NCI-H2227 treated with DMSO at 0.1 percent for 48 hours (cell line): ENCODE measurements at places on chromosomes 11 and 22.

DNA sequence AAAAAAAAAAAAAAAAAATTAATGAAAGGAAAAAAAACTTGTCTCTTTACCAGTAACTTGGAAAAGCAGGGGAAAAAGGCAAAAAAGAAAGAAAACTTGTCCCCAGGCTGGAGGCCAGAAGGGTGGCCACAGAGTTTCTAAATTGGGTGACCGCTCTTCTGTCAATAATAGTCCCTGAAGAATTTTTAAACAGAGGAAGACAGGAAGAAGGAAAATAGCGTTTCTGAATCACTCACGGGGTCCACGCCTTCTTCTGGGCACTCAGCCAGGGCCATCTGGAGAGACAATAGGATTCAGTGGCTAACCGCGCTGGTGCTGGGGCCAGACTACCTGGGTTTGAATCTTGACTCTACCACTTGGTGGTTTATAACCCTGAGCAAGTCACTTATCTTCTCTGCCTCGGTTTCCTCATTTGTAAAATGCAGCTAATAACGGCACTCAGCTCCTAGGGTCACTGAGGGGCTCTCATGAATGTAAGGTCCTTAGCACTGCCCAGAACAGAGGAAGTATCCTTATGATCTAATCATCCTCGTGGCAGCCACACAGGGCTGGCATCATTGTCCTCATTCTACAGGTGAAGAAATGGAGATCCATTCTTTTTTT, 7.0 kb downstream of the C11orf86 start:
- DNase-seq = peak; percentile 87

GRCh38 chr11:12331239-12331874, 46.0 kb upstream of the PARVA start:
- DNase-seq = peak; percentile 85

- no peak for DNase-seq
Observed at GRCh38 chr11:28730889-28731288, 622.7 kb downstream of the METTL15 start.

DNA sequence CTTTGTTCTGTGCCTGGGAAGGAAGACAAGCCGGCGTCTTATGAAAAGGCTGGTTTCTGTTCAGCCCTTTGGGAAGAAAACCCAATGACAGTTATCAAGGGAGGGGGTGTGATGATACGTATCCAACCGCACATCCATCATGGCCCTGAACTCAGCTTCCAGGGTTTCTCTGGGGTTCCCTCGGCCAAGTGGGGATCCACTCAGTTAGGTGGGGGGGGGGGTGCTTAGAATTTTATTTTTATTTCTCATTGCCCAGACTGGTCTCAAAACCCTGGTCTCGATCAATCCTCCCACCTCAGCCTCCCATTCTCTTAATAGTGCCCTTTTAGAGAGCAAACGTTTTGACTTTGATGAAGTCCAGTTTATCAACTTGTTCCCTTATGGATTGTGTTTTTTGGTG, 25.7 kb downstream of the KCNQ1 start:
- no peak for DNase-seq

- DNase-seq = no peak
Observed at GRCh38 chr11:10418259-10418949, 36.7 kb upstream of the AMPD3 start.

GRCh38 chr11:122820158-122820557, 18.1 kb upstream of the CRTAM start:
- no peak for DNase-seq

GRCh38 chr22:30327864-30328345, 1.2 kb upstream of the TBC1D10A start:
- no peak for DNase-seq

- no peak for DNase-seq
Observed at GRCh38 chr11:96062134-96062533, 138.2 kb upstream of the MTMR2 start.

DNA sequence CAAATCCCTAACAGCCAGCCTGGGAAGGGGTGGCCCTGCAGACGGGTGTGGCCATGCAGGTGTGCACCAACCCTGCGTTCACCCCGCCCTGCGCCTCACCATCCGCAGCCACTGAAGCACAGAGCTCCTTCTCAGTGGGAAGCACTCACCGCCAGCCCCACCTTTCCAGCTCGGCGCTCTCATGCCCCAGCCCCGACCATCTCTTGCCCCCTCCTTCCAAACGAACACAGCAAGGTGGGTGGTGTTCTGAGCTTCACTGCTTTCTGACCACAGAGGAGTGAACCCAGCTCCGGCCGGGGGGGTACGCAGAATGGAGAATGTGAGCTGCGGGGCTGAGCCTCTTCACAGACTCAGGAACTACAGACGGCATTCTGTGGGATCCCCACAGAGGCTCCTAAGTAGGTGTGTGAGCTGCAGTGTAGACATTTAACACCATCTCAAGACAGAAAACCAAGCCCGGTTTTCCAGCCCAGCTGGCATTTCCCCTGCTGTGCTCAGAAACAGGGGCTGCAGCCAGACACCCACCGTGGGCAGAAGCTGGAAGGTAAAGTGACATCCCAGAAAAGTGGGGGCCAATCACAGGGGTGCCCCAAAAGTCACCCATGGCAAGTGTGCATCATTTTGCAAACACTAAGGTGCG, 88.4 kb upstream of the RTL6 start:
- no peak for DNase-seq

DNA sequence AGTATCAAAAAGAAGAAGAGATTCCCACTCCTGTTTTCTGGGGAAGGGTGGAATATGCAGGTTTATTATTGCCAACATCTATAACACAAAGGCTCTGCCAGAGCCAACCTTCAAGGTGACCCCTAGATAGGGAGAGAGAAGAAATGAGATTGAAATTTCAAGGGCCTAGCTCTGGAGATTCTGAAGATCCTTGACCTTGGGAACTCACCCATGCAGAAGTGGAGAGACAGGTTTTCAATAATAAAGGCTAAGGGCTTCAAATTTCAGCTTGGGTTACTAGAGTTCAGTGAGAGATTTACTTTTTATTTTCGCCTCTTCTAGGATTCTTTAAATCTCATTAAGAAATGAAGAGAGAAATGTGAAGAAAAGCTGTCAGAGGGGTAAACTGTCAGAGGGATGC, 98.4 kb downstream of the CD44 start:
- no peak for DNase-seq
